Lung (tissue), 17 donors: ENCODE measurements at places on chromosomes 3 and 15.

DNA sequence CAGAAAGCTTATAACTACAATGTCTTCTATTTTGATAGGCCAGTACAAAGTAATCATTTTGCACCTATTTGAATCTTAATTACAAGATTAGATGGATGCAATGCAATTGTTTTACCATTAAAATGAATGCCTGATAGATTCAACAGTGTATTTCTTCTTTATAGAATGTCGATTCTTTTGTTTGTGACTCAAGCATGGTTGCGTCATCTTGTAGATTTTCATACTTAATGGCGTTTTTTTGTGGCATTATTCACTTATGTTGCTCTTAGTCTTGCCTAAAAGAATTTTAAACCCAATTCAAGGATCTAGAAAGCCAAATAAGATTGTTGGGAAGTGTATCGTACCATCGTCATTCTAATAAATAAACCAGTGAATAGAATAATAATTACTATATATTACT, 21.4 kb downstream of the ZBTB38 start:
- DNase-seq, result no peak

DNA sequence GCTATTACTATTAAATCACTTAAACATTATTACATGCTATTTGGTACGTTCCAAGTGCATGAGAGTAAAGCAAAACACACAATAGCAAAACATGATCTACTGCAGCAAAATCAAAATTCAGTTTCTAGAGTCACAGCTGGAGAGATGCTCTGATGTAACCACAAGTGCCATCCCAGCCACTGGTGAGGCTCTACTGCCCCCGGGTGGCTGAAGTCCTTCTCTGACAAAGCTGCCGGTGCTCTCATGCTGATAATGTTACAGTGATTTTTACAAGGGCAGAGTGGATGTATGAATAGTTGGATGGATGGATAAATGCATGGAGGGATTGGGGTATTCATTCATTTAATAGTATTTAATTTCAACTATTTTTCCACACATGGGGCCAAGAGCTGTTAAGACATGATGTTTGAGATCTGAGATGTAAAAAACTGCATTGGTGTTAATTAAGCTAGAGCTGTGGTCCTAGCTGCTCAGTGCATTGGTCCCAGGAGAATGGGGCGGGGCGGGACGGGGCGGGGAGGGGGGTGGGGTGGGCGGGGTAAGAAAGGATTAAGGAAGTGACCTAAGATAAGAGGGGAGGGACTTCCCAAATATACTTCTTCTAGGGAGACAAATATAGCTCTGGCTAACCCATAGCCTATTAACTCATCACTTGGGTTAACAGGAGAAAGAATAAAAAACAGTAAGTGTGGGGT, 5.3 kb upstream of the SPESP1 start:
- DNase-seq, result peak; percentile 92

- DNase-seq, result no peak
Measured at GRCh38 chr15:31036783-31037182, 45.4 kb upstream of the MTMR10 start.

DNA sequence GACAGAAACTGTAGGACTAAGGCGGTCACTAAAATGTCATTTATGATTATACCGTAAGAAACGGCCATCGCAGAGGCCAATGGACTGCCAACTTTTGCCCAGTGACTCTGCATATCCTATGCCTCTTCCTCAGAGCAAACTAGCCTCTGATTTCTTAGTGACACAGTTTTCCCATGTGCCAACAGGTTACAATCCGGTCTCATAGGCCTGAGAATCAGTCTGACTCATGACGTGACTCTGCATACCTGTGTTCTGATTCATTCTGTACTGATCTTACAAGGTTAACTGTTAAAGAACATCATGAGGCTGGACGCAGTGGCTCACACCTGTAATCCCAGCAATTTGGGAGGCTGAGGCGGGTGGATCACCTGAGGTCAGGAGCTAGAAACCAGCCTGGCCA, 17.8 kb downstream of the RUBCN start:
- no peak for DNase-seq
